ENCODE measurements at places on chromosomes 6 and 20.

DNA sequence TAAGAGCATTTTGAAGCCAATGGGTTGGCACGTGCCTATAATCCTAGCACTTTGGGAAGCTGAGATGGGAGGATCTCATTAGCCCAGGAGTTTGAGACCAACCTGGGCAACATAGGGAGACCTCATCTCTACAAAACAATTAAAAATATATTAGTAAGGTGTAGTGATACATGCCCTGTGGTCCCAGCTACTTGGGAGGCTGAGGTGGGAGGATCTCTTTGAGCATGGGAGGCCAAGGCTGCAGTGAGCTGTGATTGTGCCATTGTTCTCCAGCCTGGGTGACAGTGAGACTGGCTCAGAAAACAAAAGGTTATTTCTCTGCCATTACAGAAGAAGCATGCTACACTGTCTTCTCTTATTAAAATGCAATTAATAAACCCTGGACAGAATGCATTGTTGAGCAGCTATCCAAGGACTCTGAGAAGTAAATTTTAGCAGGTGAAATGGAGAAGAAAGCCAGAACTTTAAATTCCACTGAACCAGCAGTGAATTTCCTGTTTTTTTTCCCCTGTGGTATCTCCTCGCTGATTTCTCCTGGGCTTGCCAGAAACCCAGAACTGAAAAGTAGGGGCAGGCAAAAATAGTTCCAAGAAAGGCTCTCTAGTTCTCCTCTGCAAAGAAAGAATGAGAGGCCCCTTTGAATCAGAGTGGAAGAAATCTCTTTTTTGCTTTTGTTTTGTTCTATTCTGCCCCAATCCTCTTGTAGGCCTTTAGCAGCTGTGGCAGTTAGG lies 8.4 kb downstream of the AMD1 start:
- no peak for DNase-seq

- no peak for DNase-seq
Observed at GRCh38 chr6:148885925-148886845, 139.4 kb downstream of the UST start.

- no peak for DNase-seq
Observed at GRCh38 chr6:38110481-38110971, 291.0 kb downstream of the ZFAND3 start.

- no peak for DNase-seq
Observed at GRCh38 chr6:93177438-93177837, 241.9 kb downstream of the EPHA7 start.

GRCh38 chr20:12064540-12064939 lies 146.8 kb downstream of the BTBD3 start:
- no peak for DNase-seq

- DNase-seq: no peak
Observed at GRCh38 chr20:17896771-17897369, 71.7 kb downstream of the SNX5 start.

GRCh38 chr20:61940491-61940890 lies 125.2 kb downstream of the TAF4 start:
- DNase-seq: no peak

- no peak for DNase-seq
Observed at GRCh38 chr6:169248521-169248971, 5.1 kb downstream of the THBS2 start.

DNA sequence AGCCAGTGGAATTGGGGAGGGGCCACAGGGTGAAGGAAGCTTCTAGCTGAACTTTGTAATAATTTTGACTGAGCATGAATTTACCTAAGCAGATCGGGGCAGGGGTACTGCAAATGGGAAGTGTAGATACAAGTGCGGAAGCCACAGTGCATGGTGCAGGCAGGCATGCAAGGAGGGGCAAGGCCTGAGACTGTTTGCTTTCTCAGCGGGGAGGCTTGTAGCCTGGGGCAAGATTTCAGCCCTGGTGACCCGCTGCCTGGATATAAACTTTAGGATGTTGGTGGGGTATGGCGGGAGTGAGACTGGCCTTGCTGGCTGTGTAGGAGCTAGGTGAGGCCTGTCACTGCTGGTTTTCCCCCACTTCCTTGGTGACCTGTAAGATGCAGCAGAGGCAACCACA lies 266.4 kb upstream of the PREP start:
- DNase-seq: no peak

- DNase-seq: no peak
Observed at GRCh38 chr6:137025786-137026730, 18.7 kb downstream of the IL20RA start.

GRCh38 chr20:46931699-46932098 lies 37.1 kb downstream of the EYA2 start:
- no peak for DNase-seq

- DNase-seq: no peak
Observed at GRCh38 chr20:17645546-17646208, 36.4 kb downstream of the RRBP1 start.

- DNase-seq: no peak
Observed at GRCh38 chr20:60872224-60872623, 379.8 kb upstream of the CDH4 start.

DNA sequence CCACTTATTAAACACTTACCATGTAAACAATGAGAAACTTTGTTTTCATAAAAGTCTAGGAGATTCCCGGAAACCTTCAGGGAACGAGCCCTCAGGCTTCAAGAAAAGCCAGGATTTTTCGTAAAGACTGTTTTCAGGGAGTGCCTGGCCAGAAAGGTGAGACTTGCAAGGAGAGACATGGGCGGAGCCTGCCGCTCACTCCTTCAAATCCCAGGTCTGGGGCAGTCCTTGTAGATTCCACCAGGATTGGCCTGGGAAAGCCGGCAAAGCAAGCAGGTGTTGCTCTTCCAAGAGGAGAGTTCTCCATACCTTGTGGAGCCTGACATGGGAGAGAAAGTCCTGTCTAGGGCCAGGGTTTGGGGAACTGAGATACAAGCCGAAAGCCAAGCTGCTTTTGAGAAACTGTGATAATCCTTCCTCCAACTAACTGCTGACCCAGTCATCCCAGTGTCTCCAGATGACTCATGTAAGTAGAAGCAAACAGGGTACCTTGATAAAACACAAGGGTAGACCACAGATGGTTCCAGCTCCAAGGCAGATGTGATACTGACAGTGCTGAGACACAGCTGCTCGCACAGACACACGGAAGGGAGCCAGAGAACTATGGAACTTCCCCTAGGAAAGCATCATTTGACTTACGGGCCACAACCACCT lies 69.4 kb upstream of the NAA20 start:
- DNase-seq: no peak

GRCh38 chr20:19875376-19876221 lies 117.5 kb downstream of the RIN2 start:
- no peak for DNase-seq

GRCh38 chr20:23090147-23090546 lies 4.0 kb upstream of the CD93 start:
- DNase-seq: no peak

- no peak for DNase-seq
Observed at GRCh38 chr6:129895692-129896091, 34.6 kb upstream of the TMEM244 start.

- DNase-seq: no peak
Observed at GRCh38 chr6:35161266-35161665, 20.1 kb upstream of the TCP11 start.

DNA sequence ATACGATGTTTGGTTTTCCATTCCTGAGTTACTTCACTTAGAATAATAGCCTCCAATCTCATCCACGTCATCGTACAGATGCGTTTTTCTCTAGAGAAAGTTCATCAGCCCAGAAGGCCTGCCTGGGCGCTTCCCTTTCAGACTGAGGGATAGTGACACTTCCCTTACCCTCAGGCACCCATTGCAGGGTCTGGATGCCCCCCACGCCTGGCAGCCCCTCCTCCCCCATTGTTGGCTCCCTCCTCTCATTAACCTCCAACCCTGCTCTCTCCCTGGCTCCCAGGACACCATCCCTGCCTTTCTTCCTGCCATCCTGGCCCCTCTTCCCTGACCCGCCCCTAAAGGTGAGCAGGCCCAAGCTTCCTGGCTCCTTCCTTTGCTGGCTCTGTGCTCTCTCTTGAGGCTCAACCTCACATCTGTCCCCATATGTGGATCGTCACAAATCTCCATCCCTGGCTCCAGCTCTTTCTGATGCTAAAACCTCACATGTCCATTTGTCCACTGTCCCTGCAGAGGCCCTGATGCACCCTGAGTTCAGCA lies 145.2 kb downstream of the SYCP2 start:
- DNase-seq: no peak

DNA sequence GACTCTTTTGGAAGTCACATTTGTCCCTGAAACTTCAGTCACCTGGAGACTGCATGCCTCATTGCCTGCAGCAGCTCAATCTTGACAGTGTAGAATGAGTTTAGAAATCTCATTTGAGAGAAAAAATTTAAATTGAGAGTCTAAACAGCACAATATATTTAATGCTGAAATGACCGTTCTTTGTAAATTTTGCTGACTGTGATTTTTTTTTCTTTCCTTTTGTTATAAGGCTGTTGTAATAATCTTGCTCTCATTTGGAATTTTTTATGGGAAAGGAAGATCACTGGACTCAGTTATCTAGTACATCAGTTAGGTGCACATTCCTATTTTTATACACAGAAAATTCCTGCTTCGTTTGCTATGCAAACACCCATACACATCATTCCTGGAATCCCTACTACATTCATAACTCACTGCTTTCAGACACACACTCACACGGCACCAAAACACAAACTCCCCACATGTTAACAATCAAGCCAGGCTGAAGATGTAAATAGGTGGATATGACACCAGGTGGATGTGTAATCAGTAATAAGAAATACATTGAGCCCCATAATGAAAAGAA lies 43.8 kb downstream of the PTCHD4 start:
- DNase-seq: no peak

DNA sequence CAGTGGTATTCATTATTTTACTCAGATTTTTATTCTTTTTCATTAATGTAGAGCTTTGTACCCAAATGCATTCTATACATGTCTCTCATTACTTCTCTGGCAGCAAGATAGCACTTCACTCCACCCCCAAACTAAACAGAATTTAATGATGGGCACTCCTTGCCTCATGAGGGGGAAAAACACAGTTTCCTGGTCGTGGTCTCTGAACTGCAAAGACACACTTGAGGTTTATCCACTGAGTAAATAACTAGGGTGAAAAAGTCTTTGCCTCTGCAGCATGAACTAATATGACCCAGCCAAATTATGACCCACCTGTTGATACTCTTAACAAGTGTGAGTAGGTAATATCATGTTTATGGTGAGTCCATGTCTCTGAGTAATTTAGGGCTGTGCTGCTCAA lies 785.2 kb upstream of the FLRT3 start:
- no peak for DNase-seq

DNA sequence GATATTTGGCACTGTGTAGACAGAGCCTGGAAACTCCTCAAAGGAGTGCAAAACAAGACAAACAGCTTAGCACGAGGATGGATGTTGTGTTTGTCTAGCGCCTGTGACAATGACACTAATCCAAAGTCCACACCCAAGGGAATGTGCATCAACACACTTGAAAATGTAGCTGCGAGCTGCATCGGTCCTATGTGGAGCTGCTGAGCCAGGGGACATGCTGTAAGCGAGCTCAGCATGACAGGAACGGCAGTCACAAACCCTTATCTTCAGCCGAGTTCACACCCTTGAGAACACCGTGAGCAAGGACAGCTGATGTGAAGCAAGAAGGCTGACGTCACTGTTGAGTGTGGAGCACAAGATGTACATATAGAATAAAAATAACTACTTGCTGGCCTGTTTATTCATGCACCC lies 684.3 kb downstream of the QKI start:
- DNase-seq: no peak

- no peak for DNase-seq
Observed at GRCh38 chr20:44720621-44720996, 5.4 kb downstream of the CCN5 start.

- DNase-seq: no peak
Observed at GRCh38 chr20:45432294-45432693, 16.4 kb downstream of the PIGT start.

- DNase-seq: no peak
Observed at GRCh38 chr6:10557913-10558312, 36.8 kb downstream of the GCNT2 start.

GRCh38 chr6:65199121-65199520 lies 507.9 kb downstream of the EYS start:
- no peak for DNase-seq

DNA sequence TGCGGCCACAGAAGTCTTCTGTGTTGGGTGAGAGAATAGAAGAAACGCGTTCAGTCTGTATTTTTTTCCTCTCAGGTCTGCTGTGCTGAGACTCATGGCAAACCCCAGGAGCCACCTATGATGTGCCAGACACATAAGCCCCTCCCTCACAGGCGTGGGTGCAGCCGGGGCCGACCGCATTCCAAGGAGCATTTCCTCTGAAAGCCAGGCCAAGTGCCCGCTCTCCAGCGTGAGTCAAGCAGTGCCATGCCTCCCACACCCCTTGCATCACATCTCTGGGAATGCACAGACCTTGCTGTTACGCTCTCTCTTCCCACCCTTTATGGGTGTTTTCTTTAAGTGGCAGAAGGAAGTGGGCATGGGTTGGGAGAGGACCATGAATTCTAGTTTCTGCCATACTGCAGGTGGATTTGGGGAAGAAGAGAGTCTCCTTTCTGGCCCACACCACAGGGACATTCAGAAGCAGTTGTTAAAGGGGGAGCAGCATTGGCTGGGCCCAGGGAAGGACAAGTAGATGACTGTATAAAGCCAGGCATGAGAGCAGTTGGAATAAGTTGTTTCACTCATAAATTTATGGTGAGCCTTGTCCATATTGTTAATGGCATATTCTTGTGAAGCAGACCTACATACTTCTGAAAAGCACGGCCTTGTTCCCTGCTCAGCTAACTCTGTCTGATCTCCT lies 37.1 kb upstream of the TFAP2A start:
- DNase-seq: no peak

DNA sequence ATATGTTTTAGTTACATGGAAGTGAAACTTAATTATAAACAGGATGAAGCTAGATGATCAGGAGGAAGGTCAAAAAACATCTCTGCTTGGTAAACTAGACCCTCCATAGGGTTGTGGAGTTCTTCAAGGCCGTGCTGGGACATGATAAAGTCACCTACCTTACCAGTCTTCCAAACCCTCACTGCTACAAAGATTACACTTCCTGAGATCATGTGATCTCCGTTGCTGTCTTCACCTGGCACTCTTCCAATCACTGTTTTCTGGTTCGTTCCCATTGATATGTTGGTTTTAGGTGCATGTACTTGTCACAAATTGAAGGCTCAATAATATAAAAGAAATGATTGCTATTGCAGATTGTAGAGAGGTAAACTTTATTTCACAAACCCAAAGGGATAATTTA lies 161.5 kb upstream of the MAN1A1 start:
- no peak for DNase-seq

- DNase-seq: no peak
Observed at GRCh38 chr20:6053776-6054688, at the start of gene LRRN4. Gene LRRN4 (minus strand): TSS chr20:6054060. CDS start chr20:6052799, 1,261 bp downstream.

DNA sequence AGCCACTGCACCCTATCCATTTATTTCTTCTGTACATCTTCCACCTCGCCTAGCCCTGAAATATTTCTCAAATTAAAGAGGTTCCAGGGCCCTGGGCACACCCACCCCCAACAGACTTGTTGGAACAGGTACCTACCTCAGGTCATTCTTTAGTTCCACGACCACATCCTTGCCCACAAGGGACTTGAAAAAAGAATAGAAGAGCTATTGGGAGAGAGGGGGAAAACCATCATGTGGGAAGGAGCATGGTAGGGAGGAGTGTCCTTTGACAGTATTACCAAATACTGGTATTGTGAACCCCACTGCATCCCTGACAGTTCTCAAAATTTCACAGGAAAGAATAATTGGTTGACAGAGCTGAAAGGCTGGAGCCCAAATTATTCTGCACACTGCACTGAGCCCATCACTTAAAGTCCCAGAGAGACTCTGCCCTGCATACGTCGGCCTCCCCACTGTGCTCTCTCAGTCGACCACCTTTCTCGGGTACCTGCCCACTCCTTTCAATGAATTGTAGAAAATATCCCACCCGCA lies 762 bp downstream of the LSM2 start:
- no peak for DNase-seq

GRCh38 chr20:62321975-62322374 lies 19.2 kb downstream of the ADRM1 start:
- DNase-seq: no peak
